Effector memory CD8-positive, alpha-beta T cell (primary cell): ENCODE measurements at places on chromosomes 13 and 19.
A peak's percentile ranks its signal among the peaks of the same experiment; 100 is the strongest.

- no peaks in the 10 kb centered on the region for H3K27me3 ChIP-seq
- H3K4me3 ChIP-seq, result no peak overlapping the region
- peaks cover 16% of the 10 kb centered on the region for H3K36me3 ChIP-seq
- peak overlapping the region; percentile 44 for H3K27ac ChIP-seq
Observed at GRCh38 chr19:52590728-52591127, 20.6 kb downstream of the ZNF701 start.

GRCh38 chr19:7534531-7535046 lies 928 bp upstream of the PNPLA6 start:
- H3K27me3 ChIP-seq, result no peaks in the 10 kb centered on the region
- H3K4me3 ChIP-seq, result peak overlapping the region; percentile 96
- H3K27ac ChIP-seq, result peak overlapping the region; percentile 95
- peaks cover 14% of the 10 kb centered on the region for H3K36me3 ChIP-seq
- H3K4me1 ChIP-seq, result peaks cover 17% of the 10 kb centered on the region
- DNase-seq, result no peak

GRCh38 chr19:30711826-30712225 lies 339.6 kb downstream of the ZNF536 start:
- no peak overlapping the region for H3K27ac ChIP-seq
- H3K36me3 ChIP-seq, result no peaks in the 10 kb centered on the region
- no peak for DNase-seq
- H3K27me3 ChIP-seq, result peaks cover 20% of the 10 kb centered on the region

DNA sequence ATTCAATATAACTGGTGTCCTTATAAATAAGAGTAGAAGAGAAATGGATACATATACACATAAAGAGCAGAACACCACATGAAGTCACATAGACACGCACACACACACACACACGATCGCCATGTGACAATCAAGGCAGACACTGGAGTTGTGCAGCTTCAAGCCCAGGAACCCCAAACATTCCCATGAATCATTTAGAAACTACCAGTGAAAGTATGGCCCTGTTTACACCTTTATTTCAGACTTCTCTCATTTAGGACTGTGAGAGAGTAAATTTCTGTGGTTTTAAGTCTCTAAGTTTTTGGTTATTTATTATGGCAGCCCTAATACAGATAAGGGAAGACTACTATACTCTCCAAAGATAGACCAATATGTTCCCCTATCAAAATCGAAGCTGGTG lies 20.4 kb upstream of the TNFSF13B start:
- no peak overlapping the region for H3K27ac ChIP-seq
- no peaks in the 10 kb centered on the region for H3K27me3 ChIP-seq
- peaks cover 3% of the 10 kb centered on the region for H3K36me3 ChIP-seq

DNA sequence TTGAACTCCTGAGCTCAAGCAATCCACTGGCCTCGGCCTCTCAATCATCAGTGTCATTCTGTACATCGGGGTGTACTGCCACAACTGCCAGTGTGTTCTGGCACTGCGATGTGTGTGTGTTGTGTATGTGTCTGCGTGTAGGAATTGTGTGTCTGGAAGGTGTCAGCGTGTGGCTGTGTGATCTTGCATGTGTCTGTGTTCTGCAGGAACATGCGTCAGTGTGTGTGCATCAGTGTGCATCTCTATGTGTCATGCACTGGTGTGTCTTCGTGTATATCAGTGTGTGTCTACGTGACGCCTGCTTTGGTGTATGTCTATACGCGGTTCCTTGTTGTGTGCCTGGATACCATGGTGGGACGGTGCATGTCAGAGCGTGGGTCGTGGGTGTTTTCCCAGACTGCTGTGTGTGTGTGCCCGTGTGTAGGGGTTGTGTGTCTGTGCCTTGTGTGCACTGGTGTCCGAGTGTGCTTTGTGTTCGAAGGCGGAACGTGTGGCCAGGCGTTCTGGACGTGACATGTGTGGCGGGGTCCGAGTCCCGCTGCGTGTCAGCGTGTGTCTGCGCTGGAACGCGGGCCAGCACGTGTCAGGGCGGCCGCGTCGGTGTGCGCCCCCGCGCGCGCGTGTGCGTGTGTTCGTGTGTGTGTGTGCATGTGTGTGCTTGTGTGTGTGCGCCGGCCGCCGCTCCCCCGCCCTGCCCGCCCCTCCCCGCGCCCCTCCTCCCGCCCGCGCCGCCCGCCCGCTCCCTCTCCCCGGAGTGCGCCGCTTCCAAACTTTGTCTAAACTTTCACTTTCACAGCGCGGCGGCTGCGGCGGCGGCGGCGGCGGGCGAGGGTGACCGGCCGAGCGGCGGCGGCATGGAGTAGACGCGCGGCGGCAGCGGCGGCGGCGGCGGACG lies at the start of gene NFIX:
Gene NFIX (plus strand): TSS at position 775 of the 895 bp plus-strand sequence. CDS start 363 bp downstream, outside the sequence.
- peak; percentile 45 for DNase-seq
- peaks cover 13% of the 10 kb centered on the region for H3K36me3 ChIP-seq
- peaks cover 5% of the 10 kb centered on the region for H3K4me1 ChIP-seq

DNA sequence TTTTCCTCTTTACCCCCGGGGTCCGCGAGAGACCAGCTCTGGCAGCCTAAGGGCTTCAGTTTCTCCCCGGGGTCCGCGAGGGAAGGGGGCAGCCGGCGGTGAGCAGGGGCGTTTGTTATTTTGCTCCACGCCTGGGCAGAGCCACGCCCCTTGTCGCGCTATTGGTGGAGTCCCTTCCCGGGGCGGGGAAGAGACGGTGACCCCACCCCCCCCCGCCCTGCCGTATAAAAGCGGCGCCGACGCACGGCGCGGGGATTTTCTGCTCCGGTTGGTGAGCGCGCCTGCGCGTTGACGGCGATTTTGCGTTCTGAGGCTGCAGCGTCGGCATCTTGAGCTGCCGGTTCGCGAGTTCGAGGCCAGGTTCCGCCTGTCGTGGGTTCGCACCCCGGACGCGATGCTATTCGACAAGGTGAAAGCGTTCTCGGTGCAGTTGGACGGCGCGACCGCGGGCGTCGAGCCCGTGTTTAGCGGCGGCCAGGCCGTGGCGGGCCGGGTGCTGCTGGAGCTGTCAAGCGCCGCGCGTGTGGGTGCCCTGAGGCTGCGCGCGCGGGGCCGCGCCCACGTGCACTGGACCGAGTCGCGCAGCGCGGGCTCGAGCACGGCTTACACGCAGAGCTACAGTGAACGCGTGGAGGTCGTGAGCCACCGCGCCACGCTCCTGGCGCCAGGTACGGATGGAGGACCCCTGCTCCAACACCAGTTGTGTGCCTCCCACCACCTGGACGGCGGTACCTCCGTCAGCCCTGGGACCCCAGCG lies at the start of gene ARRDC2:
Gene ARRDC2 (plus strand): TSS at position 254 of the 757 bp plus-strand sequence. CDS start 141 bp downstream, at position 395.
- peaks cover 75% of the 10 kb centered on the region for H3K36me3 ChIP-seq
- DNase-seq, result peak; percentile 78
- H3K27me3 ChIP-seq, result no peaks in the 10 kb centered on the region
- peak within 1 kb of the TSS; percentile 86 for H3K4me3 ChIP-seq
